Astrocyte (in vitro differentiated cells and primary cell): ENCODE measurements at places on chromosomes 6 and 20. TPM values are rescaled to one million over a fixed set of nuclear protein-coding genes. Genes with fewer than 3 reads are reported as not detected.

Gene HLA-DQB1
- total RNA-seq: 3.7 and 4.1 TPM in 2 replicates

Gene ZKSCAN3
- total RNA-seq: 7.6 and 8.0 TPM in 2 replicates

DNA sequence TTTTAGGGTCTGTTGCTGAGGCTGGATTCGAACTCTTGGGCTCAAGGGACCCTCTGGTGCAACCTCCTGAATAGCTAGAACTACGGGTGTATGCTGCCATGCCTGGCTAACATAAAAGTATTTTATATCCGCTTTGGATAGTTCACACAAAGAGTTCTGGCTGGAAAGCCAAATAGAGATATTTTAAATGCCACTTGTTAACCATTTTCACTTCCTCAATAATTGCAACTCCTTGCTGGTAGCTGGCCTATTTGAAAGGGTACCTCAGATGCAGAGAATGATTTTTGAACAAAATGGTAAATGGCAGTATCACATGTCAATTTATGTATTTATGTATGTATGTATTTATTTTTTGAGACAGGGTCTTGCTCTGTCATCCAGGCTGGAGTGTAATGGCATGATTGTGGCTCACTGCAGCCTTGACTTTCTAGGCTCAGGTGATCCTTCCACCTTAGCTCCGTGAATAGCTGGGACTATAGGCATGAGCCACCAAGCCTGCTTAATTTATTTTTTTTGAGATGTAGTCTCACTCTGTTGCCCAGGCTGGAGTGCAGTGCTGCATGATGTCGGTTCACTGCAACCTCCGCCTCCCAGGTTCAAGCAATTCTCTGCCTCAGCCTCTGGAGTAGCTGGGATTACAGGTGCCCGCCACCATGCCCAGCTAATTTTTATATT, 12.9 kb upstream of the JARID2 start:
- H3K4me1 ChIP-seq: no peaks in the 10 kb centered on the region
- DNase-seq: no peak
- no peak overlapping the region for H3K4me3 ChIP-seq
- H3K36me3 ChIP-seq: no peaks in the 10 kb centered on the region

DNA sequence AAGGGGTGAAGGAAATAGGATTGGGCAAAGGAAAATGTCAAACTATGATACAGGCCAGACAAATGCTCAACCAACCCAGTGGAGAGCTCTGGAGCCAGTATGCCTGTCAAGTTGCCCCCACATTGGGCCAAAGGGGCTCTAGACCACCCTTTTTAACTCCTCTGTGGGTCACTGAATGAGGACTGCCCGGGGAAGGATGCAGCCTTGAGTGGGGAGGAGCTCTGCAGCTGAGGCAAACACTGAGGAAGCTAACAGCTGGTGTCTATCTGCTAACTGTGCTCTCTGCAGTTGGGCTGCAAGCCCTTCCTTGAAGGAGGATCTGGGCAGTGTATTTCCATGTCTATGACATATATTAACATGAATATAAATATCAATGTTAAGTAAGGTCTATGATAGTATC, 98.4 kb upstream of the PRSS16 start:
- DNase-seq: no peak
- peaks cover 5% of the 10 kb centered on the region for H3K4me1 ChIP-seq
- H3K4me3 ChIP-seq: no peak overlapping the region
- no peaks in the 10 kb centered on the region for H3K36me3 ChIP-seq

- H3K36me3 ChIP-seq: no peaks in the 10 kb centered on the region
- H3K4me3 ChIP-seq: no peak overlapping the region
- H3K27me3 ChIP-seq: no peaks in the 10 kb centered on the region
- H3K4me1 ChIP-seq: no peaks in the 10 kb centered on the region
- no peak for DNase-seq
Observed at GRCh38 chr20:12077875-12078274, 160.2 kb downstream of the BTBD3 start.

Gene HEY2
- 1.0 and 2.4 TPM in 2 replicates for total RNA-seq

GRCh38 chr6:44499609-44500008, 112.1 kb downstream of the CDC5L start:
- peaks cover 5% of the 10 kb centered on the region for H3K4me1 ChIP-seq
- no peaks in the 10 kb centered on the region for H3K36me3 ChIP-seq
- no peak for DNase-seq
- peaks cover 17% of the 10 kb centered on the region for H3K27me3 ChIP-seq
- no peak overlapping the region for H3K4me3 ChIP-seq
- H3K27ac ChIP-seq: no peak overlapping the region

Gene NECAB3
- 19.5 and 22.3 TPM in 2 replicates for total RNA-seq

Gene ADGRF5
- 0.54 and 1.1 TPM in 2 replicates for total RNA-seq

Gene LY6G5C
- total RNA-seq: 2.9 and 3.9 TPM in 2 replicates

DNA sequence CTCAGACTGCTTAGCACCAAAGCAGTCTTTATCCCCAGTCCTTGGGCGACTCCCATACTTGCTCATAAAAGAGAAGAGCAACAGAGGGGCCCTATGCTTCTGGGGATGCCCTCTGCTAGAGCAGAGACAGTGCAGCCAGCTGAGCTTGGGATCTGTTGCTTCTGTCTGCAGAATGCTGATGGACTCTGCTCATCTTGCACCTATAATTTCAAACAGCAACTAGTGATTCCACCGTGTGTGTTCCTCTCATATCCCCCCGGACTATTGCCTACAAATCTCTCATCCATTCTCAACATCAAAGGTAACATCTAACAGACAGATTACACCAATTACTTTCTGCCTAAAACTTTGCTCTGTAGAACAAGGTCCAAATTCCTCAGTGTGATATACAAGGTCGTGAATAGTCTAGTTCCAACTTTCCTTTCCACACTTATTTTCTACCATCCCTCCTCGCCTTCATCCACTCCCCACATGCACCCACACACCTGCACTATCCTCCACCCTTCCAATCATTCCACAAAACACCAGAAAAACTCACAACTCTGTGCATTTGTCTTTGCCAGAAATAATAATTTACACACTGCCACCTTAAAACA, 62.6 kb downstream of the FRK start:
- no peaks in the 10 kb centered on the region for H3K4me1 ChIP-seq
- DNase-seq: no peak
- H3K4me3 ChIP-seq: no peak overlapping the region

Gene DDX39B
- total RNA-seq: 284 and 294 TPM in 2 replicates

- DNase-seq: no peak
- peaks cover 29% of the 10 kb centered on the region for H3K4me1 ChIP-seq
- no peaks in the 10 kb centered on the region for H3K36me3 ChIP-seq
- H3K27me3 ChIP-seq: no peaks in the 10 kb centered on the region
Observed at GRCh38 chr20:2871111-2871465, 2.2 kb upstream of the PTPRA start.

Gene HTR1E
- not detected in 2 replicates for total RNA-seq

DNA sequence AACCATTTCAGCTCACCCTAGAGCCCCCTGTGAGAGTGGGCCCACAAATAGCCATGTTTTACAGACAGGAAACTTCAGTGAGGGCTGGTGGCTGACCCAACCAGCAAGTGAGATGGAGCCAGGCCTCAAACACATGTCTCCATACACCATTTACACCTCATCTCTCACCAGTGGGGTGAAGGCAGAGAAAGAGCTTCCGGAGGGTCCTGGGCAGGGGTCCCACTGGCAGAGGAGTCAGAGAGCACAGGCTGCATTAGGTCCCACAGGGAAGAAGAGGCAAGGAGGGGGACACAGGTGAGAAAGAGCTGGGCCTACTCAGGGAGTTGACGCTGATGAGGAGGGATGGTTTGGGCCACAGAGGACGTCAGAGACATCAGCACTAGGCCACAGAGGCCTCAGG, 172.6 kb downstream of the VEGFA start:
- no peak for DNase-seq
- no peak overlapping the region for H3K4me3 ChIP-seq
- no peaks in the 10 kb centered on the region for H3K36me3 ChIP-seq
- no peaks in the 10 kb centered on the region for H3K4me1 ChIP-seq
- no peak overlapping the region for H3K27ac ChIP-seq

GRCh38 chr20:34579191-34579978, 20.9 kb downstream of the MAP1LC3A start:
- peaks cover 34% of the 10 kb centered on the region for H3K4me1 ChIP-seq
- H3K27ac ChIP-seq: peak overlapping the region; percentile 14
- H3K27me3 ChIP-seq: no peaks in the 10 kb centered on the region

- no peak overlapping the region for H3K27ac ChIP-seq
- H3K4me1 ChIP-seq: no peaks in the 10 kb centered on the region
- H3K36me3 ChIP-seq: no peaks in the 10 kb centered on the region
- DNase-seq: peak; percentile 50
- no peak overlapping the region for H3K4me3 ChIP-seq
- H3K27me3 ChIP-seq: no peaks in the 10 kb centered on the region
Observed at GRCh38 chr6:144543006-144543871, 258.1 kb downstream of the UTRN start.

Gene KHDC1
- 2.5 and 2.9 TPM in 2 replicates for total RNA-seq

GRCh38 chr6:31882344-31882743, 3.5 kb upstream of the SLC44A4 start:
- no peaks in the 10 kb centered on the region for H3K27me3 ChIP-seq
- no peak overlapping the region for H3K27ac ChIP-seq
- no peak overlapping the region for H3K4me3 ChIP-seq

- no peaks in the 10 kb centered on the region for H3K36me3 ChIP-seq
- H3K4me1 ChIP-seq: peaks cover 13% of the 10 kb centered on the region
- H3K27ac ChIP-seq: no peak overlapping the region
- H3K4me3 ChIP-seq: no peak overlapping the region
Observed at GRCh38 chr6:47169785-47170616, 127.9 kb upstream of the ADGRF1 start.

Gene IMPG1
- total RNA-seq: not detected in 2 replicates

DNA sequence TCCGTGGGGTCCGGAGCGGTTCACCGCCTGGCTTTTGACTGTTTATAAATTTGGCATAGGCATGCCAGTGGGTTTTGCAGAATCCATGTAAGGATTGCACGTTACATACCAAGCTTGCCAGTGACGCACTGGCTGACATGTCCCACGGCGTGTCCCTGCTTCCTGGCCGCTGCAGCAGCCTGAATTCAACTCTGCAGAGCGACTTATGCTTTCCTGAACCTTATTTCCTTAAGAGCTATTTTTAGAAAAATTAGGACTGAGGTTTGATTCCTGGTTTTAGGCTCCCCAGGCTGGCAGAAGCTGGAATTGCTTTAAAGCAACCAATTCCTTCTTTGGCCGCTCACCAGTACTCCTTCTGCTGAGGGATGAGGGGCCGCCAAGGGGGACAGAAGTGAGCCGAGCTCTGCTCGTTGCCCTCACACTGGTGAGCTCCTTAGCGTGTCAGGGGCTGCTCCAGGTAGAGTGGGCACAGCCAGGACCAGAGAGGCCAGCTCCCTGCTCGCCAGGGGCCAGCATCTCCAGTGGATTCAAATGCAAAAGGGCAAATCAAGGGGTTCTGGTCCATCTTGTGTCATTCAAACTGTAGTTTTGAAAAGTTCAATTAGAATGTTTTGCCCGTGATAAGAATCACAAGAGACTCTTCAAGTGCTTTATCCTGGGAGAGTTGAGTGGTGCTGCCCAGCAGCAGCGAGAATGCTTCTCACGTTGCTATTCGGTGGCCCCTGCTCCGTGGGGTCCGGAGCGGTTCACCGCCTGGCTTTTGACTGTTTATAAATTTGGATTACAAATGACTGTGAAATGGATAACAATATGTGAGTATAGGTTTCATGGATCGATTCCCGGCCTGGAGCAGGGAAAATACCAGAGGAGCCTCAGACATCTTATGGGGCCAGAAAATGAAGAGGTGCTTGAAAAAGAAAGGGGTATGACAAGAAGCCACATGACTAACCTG, 17.5 kb upstream of the IRF4 start:
- H3K27me3 ChIP-seq: peaks cover 18% of the 10 kb centered on the region
- no peaks in the 10 kb centered on the region for H3K4me1 ChIP-seq
- H3K27ac ChIP-seq: no peak overlapping the region
- H3K4me3 ChIP-seq: no peak overlapping the region

Gene CPXM1
- 10.6 and 10.9 TPM in 2 replicates for total RNA-seq

Gene SLC16A10
- total RNA-seq: 0.18 and 0.48 TPM in 2 replicates

Gene TP53RK
- total RNA-seq: 16.0 and 16.7 TPM in 2 replicates

- H3K36me3 ChIP-seq: no peaks in the 10 kb centered on the region
- no peak overlapping the region for H3K27ac ChIP-seq
- no peak overlapping the region for H3K4me3 ChIP-seq
- no peak for DNase-seq
Observed at GRCh38 chr20:42435230-42435629, 754.5 kb downstream of the PTPRT start.

DNA sequence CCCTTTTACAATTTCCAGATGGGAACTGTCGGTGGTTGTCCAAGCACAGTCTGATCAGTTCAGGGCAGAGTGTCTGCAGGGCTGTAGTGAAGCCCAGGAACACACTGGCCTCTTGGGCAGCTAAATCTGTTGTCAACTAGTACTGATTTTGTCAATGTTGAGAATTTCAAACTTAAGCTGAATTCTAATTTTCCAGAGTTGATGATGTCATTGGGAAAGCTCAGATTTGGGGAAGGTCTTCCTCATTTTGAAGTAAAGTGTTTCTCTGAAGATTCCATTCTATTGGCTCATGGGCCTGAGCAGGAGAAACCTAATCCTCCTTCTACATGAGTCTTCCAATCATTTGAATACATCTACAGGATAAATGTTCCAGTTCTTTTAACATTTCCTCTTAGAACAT, 72.1 kb downstream of the CCDC170 start:
- no peaks in the 10 kb centered on the region for H3K27me3 ChIP-seq
- no peaks in the 10 kb centered on the region for H3K36me3 ChIP-seq
- no peak overlapping the region for H3K4me3 ChIP-seq
- DNase-seq: no peak
- no peak overlapping the region for H3K27ac ChIP-seq

DNA sequence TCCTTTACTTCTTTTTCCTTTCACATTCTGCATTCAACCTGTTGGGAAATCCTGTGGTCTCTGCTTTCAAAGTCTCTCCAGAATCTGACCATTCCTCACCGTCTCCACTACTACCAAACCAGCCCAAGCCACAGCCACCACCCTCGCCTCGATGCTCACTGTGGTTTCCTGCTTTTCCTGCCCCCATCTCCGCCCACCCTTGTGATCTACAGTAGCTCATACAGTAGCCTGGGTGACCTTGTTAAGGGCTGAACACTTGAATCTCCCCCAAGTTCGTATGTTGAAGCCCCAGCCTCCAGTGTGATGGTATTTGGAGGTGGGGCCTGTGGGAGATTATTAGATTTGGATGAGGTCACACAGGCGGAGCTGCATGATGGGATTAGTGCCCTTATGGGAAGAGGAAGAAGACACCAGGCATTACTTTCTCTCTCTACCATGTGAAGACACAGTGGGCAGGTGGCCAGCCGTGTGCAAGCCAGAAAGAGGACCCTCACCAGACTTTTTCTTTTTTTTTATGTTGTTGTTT, 189.0 kb upstream of the UST start:
- peaks cover 3% of the 10 kb centered on the region for H3K4me1 ChIP-seq
- no peak overlapping the region for H3K4me3 ChIP-seq
- H3K36me3 ChIP-seq: no peaks in the 10 kb centered on the region
- peak; percentile 78 for DNase-seq
- no peak overlapping the region for H3K27ac ChIP-seq
- H3K27me3 ChIP-seq: no peaks in the 10 kb centered on the region

Gene MEP1A
- total RNA-seq: not detected in 2 replicates

Gene PDE7B
- total RNA-seq: 0.19 and 0.27 TPM in 2 replicates

- no peak overlapping the region for H3K4me3 ChIP-seq
- H3K36me3 ChIP-seq: no peaks in the 10 kb centered on the region
- peaks cover 3% of the 10 kb centered on the region for H3K27me3 ChIP-seq
- no peak overlapping the region for H3K27ac ChIP-seq
- peaks cover 51% of the 10 kb centered on the region for H3K4me1 ChIP-seq
Observed at GRCh38 chr20:62370115-62370806, 3.1 kb upstream of the LAMA5 start.

- H3K27me3 ChIP-seq: peaks cover 9% of the 10 kb centered on the region
- H3K4me1 ChIP-seq: no peaks in the 10 kb centered on the region
- no peak overlapping the region for H3K27ac ChIP-seq
- no peak overlapping the region for H3K4me3 ChIP-seq
- no peaks in the 10 kb centered on the region for H3K36me3 ChIP-seq
Observed at GRCh38 chr6:14010275-14010674, 85.5 kb downstream of the RNF182 start.

GRCh38 chr6:111603040-111603439, 2.6 kb downstream of the TRAF3IP2 start:
- H3K4me3 ChIP-seq: peak overlapping the region; percentile 68
- DNase-seq: peak; percentile 83
- H3K4me1 ChIP-seq: peaks cover 38% of the 10 kb centered on the region
- H3K27ac ChIP-seq: peak overlapping the region; percentile 94
